ENCODE measurements at places on chromosomes 3 and 15.

- H3K27me3 ChIP-seq, result no peaks in the 10 kb centered on the region
- no peak overlapping the region for H3K27ac ChIP-seq
- no peak overlapping the region for H3K4me3 ChIP-seq
- no peaks in the 10 kb centered on the region for H3K4me1 ChIP-seq
- DNase-seq, result no peak
- no peaks in the 10 kb centered on the region for H3K36me3 ChIP-seq
Measured at GRCh38 chr3:13976469-13976868, 96.6 kb upstream of the WNT7A start.

DNA sequence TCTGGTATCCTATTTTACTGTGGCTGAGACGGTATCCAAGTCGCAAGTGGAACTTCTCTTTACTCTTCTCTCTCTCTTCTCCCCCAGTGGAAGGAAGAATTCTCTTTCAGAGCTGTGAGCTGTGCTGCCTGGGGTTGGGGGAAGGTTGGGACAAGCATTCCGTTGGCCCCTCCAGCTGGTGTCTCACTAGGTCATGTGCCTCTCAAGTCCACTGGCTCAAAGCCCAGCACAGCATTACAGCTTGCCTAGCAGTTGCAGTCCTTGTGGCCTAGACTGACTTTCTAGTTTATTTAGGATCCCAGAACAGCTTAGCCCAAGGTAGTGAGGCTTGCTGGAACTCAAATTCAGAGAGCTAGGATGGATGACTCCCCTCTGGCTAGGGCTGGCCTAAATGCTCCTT lies 76.1 kb upstream of the SPATA16 start:
- H3K4me1 ChIP-seq, result no peaks in the 10 kb centered on the region
- no peak for DNase-seq
- H3K4me3 ChIP-seq, result no peak overlapping the region
- no peaks in the 10 kb centered on the region for H3K27me3 ChIP-seq
- no peak overlapping the region for H3K27ac ChIP-seq

DNA sequence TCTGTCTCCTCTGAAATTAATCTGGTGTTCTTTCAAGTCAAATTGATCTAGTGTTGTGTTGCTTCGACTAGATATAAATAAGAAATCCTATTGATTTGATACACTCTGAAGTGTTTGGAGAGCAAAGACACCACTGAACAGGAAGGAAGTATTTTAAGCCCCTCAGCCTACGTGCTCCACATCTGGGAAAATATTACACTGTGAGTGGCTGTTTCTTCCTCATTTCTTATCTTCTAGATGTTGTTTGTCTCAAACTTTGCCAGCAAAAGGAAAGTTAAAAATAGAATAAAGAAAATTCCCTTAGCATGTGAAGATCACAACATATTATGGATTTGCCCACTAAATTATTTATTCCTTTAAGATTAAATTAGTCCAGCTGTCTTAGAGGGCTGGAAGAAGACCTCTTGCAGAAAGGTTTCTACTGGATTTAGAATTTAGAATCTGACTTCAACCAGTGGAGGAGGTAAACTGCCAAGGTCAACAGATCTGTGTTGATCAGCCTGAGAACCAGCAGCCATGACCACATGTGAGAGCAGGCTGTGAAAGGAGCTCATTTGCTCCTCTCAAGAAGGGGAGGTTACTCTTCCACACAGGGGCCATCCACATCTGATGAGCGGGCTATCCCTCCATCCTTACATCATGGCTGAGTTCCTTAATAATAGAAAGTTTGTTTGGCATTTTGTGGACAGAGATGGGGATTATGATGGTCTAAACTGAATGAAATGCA lies 46.3 kb upstream of the ACKR4 start:
- H3K36me3 ChIP-seq, result no peaks in the 10 kb centered on the region
- H3K4me3 ChIP-seq, result no peak overlapping the region
- no peak for DNase-seq
- no peak overlapping the region for H3K27ac ChIP-seq
- H3K27me3 ChIP-seq, result no peaks in the 10 kb centered on the region

- DNase-seq, result peak; percentile 16
- H3K27ac ChIP-seq, result peak overlapping the region; percentile 69
- H3K4me3 ChIP-seq, result no peak overlapping the region
- H3K27me3 ChIP-seq, result no peaks in the 10 kb centered on the region
Measured at GRCh38 chr3:124993466-124993865, 58.9 kb upstream of the MUC13 start.

GRCh38 chr15:90686435-90687218 lies 30.5 kb upstream of the BLM start:
- no peak for DNase-seq
- H3K27me3 ChIP-seq, result no peaks in the 10 kb centered on the region
- no peaks in the 10 kb centered on the region for H3K36me3 ChIP-seq
- no peak overlapping the region for H3K4me3 ChIP-seq
- H3K4me1 ChIP-seq, result no peaks in the 10 kb centered on the region

Measured in upper lobe of left lung (tissue), 6 donors.